ENCODE measurements at places on chromosomes 2 and 18.

- DNase-seq: peak; percentile 35
Measured at GRCh38 chr2:197803033-197803444, 1.4 kb upstream of the PLCL1 start.

DNA sequence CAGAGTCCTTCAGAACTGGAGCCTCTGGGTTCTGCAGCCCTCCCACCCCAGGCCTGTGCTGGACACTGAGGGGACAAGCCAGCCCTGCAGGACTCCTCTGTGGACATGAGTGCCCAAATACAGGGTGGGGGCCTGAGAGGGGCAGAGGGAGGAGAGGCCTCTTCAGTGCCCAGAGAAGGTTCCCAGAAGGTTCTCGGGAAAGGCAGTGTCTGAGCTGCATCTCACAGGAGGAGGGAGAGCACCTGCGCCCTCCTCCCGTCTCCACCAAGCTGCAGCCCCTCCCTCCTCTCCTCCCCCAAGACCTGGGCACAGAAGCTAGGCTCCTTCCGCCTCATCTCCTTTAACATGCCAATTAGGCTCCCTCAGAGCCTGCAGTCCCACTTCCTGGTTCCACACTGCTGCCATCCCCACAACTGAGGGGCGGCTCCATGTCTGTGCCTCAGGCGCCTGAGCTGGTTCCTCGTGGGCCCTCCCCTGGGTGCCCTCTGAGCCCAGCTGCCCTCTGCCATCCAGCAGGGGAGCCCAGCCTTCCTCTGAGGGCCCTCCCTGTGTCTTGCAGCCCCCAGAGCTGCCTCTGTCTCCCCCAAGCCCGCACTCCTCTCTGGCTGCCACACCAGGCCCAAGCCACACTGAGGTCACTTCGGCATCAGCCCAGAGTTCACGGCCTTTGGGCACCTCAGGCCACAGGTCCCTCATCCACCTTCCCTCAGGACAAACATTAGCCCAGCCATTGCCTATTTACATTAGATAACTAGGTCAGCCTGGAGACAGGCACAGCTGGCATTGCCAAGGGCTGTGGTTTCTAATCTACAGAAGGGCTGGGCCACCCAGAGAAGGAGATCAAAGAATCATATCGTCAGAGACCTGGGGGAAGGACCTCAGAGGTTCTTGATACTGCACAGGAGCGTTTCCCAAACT is 28.9 kb downstream of the KCNK3 start:
- DNase-seq: peak; percentile 68

DNA sequence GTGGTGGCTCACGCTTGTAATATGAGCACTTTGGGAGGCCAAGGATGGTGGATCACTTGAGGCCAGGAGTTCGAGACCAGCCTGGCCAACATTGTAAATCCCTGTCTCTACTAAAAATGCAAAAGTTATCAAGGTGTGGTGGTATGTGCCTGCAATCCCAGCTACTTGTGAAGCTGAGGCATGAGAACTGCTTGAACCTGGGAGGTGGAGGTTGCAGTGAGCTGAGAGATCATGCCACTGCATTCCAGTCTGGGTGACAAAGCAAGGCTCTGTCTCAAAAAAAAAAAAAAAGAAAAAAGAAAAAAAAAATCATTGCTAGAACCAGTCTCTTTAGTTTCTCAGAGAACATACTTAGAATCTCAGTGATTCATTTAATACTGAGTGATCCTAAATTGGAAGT is 217.1 kb downstream of the DYM start:
- no peak for DNase-seq

DNA sequence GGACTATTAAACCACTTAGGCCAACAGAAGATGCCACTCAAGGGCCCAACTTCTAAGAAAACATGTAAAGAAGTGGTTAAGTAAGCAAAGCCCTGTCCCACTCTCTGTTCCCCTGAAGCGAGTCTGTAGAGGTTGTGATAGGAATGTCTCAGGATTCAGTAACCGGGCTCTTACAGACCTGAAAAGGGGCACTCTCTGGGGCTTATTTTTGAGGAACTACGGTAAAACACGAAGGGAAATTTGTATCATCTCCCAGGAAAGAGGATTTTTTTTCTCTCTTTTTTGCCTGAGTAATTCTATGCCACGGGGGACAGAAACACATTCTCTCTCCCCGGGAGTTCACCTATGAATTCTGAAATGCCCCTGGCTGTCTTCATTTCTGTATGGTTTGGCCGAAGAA is 77.4 kb downstream of the VIT start:
- DNase-seq: no peak
